ENCODE measurements at places on chromosomes 12 and 14. TPM values are rescaled to one million over a fixed set of nuclear protein-coding genes. Genes with fewer than 3 reads are reported as not detected.

Gene EML5
- 3.7 TPM for total RNA-seq

Gene TMEM117
- 6.5 TPM for total RNA-seq

Gene NRDE2
- 18.6 TPM for total RNA-seq

Gene RFLNA
- not detected for total RNA-seq

Gene GPRC5D
- total RNA-seq = not detected

Gene WIF1
- total RNA-seq = not detected

Gene AMIGO2
- total RNA-seq = 9.1 TPM

Gene HOXC10
- not detected for total RNA-seq

DNA sequence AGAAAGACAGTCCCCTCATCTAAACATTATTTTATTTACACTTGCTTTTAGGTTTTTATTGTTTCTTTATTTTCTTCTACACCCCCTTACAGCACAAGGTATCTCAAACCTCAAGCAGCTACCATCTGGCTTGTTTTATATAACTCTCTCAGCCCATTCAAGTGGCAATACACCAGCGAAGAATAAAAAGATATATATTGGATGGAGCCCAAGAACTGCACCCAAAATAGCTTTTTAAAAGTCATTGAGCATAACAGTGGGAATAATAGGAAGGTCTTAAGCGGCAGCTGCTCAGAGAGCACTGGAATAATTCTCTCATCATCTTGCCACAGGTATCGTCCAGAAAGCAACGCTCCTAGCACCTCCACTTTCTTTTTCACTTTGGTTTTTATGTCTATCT, 322.5 kb downstream of the SYT1 start:
- no peak for DNase-seq
- no peaks in the 10 kb centered on the region for H3K27me3 ChIP-seq
- no peak overlapping the region for H3K27ac ChIP-seq

GRCh38 chr14:71698027-71698426, 234.2 kb upstream of the RGS6 start:
- peaks cover 12% of the 10 kb centered on the region for H3K4me1 ChIP-seq
- H3K4me3 ChIP-seq = no peak overlapping the region
- DNase-seq = no peak

DNA sequence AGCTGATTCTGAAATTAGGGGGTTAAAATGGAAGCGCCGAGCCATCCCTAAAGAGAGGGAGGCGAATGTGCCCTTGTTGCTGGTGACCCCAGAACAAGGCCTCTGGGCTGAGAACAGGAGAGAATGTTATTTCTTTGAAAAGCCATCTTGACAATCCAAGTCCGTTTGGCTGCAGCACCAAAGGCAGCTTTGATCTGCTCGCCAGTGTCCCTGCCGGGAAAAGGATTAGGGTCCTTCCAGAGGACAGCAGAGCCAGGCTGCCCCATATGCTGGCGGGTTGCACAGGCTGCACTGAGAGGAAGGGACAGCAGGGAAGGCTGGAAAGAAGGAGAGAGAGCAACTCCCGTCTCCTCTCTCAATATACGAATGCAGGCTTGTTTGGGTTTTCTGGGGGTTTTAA, 141.7 kb downstream of the TMEM132C start:
- H3K27ac ChIP-seq = no peak overlapping the region
- no peaks in the 10 kb centered on the region for H3K36me3 ChIP-seq
- H3K27me3 ChIP-seq = no peaks in the 10 kb centered on the region
- no peaks in the 10 kb centered on the region for H3K4me1 ChIP-seq
- DNase-seq = no peak
- H3K4me3 ChIP-seq = no peak overlapping the region

GRCh38 chr12:1382826-1383225, 211.6 kb downstream of the FBXL14 start:
- peaks cover 2% of the 10 kb centered on the region for H3K4me1 ChIP-seq
- peaks cover 6% of the 10 kb centered on the region for H3K36me3 ChIP-seq
- no peak for DNase-seq
- H3K27me3 ChIP-seq = no peaks in the 10 kb centered on the region
- H3K4me3 ChIP-seq = no peak overlapping the region

GRCh38 chr12:26090836-26091510, 33.9 kb downstream of the BHLHE41 start:
- peaks cover 7% of the 10 kb centered on the region for H3K4me1 ChIP-seq
- no peak overlapping the region for H3K4me3 ChIP-seq
- peaks cover 21% of the 10 kb centered on the region for H3K27me3 ChIP-seq

DNA sequence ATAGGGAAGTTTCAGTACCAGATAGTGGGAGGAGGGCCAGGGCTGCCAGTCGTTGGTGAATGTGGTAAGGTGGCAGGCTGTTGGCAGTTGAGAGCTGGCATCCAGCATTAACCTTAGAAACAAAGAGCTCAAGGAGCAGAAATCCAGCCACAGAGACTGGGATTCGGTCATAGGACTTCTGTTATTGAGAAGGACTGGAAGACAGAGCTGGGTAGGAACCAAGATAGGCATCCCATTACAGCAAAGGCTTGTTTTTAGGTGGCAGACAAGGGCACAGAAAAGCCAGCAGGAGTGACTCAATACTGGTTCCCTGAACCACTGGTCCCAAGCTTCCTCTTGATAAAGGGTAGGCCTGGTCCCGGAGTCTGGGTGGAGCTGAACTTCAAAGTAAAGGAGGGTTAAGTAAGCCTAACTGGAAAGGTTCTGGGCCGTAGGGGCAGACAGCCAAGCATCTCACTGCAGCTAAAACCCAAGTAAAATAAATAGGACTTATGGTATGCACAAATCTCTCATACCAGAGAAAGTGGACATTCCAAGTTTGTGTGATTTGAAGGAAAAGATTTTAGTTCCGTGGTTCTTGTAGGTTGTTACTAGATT, 147.9 kb downstream of the ETV6 start:
- DNase-seq = no peak
- H3K36me3 ChIP-seq = no peaks in the 10 kb centered on the region
- H3K4me1 ChIP-seq = peaks cover 56% of the 10 kb centered on the region
- H3K27ac ChIP-seq = peak overlapping the region; percentile 27
- no peaks in the 10 kb centered on the region for H3K27me3 ChIP-seq

- H3K27me3 ChIP-seq = peaks cover 66% of the 10 kb centered on the region
- no peak overlapping the region for H3K27ac ChIP-seq
- H3K4me1 ChIP-seq = no peaks in the 10 kb centered on the region
- H3K36me3 ChIP-seq = peaks cover 4% of the 10 kb centered on the region
- H3K4me3 ChIP-seq = no peak overlapping the region
- no peak for DNase-seq
Observed at GRCh38 chr14:101369916-101370592, 191.2 kb upstream of the DIO3 start.

DNA sequence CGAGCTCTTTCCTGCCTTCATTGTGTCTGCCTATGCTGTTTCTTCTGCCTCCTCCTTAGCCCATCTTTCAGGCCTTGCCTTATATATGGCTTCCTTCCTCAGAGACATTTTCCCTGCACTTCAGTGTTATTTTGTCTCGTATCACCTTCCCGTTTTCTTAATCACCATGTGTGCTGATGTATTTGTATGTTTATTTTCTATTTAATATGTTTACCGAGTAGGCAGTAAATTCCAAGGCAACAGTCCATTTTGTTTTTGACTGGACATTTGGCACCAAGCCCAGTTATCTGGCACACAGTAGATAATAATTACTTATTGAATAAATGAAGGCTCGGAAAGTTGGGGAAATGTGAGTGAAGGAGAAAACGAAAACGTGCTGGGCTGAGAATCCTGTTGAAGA, 4.6 kb upstream of the POU6F1 start:
- DNase-seq = no peak
- H3K4me3 ChIP-seq = no peak overlapping the region
- peak overlapping the region; percentile 16 for H3K27ac ChIP-seq
- no peaks in the 10 kb centered on the region for H3K27me3 ChIP-seq
- peaks cover 19% of the 10 kb centered on the region for H3K4me1 ChIP-seq

- DNase-seq = no peak
- H3K36me3 ChIP-seq = peaks cover 13% of the 10 kb centered on the region
- H3K4me3 ChIP-seq = no peak overlapping the region
Observed at GRCh38 chr14:90870950-90871604, 54.8 kb upstream of the TTC7B start.

DNA sequence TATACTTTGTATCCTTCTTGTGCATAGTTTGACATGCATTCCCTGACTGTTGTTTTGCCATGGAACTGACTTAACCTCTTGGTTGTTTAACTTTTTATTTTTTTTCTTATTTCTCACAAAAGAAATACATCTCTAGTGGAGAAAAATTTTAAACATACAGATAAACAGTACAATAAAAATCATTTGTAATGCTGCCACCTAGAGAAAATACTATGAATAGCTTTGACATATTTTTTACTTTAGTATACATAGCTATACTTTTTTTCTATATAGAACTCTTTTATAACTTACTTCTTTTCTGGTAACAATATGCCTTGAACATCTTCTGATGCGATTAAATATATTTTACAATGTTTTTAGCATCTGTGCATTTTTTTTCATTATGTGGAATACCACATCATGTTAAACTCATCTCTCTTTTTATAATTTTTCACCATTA, 184.5 kb downstream of the AKAP6 start:
- peaks cover 40% of the 10 kb centered on the region for H3K27me3 ChIP-seq
- DNase-seq = no peak
- H3K27ac ChIP-seq = no peak overlapping the region
- H3K4me3 ChIP-seq = no peak overlapping the region
- H3K4me1 ChIP-seq = peaks cover 3% of the 10 kb centered on the region

- no peak for DNase-seq
- no peak overlapping the region for H3K27ac ChIP-seq
- H3K27me3 ChIP-seq = no peaks in the 10 kb centered on the region
- no peaks in the 10 kb centered on the region for H3K4me1 ChIP-seq
Observed at GRCh38 chr12:67720351-67720856, 71.9 kb downstream of the DYRK2 start.

- H3K4me1 ChIP-seq = peaks cover 28% of the 10 kb centered on the region
- peak overlapping the region; percentile 87 for H3K4me3 ChIP-seq
- no peak for DNase-seq
- no peak overlapping the region for H3K27ac ChIP-seq
- no peaks in the 10 kb centered on the region for H3K27me3 ChIP-seq
Observed at GRCh38 chr12:124390442-124391097, 95.7 kb downstream of the RFLNA start.

DNA sequence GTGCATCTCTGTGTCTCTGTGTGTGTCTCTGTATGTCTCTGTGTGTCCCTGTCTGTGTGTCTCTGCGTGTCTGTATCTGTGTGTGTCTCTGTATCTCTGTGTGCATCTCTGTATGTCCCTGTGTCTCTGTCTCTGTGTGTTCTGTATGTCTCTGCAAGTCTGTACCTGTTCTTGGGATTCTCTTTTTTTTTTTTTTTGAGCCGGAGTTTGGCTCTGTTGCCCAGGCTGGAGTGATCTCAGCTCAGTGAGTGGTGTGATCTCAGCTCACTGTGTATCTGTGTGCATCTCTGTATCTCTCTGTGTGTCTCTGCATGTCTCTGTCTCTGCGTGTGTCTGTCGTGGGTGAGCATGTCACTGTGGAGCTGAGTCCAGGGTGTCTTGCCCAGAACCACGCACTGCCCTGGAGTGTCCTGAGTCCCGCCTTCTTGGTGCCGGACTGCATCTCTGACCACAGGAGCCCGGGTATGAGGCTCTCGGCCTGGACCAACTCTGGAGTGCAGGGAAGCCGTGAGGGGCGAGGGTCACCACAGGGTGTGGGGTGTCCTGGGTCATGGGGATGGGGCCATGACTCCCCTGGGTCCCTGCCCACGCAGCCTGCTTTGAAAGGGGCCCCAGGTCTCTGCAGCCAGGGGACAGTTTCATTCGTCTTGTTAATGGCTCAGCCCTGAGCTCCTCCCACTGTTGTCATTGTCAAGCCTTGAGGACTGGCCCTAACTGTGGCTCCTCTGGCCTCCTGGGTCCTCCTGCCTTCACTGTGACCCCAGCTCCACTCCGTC, 11.8 kb downstream of the MYL2 start:
- DNase-seq = no peak
- H3K4me3 ChIP-seq = no peak overlapping the region
- peaks cover 6% of the 10 kb centered on the region for H3K36me3 ChIP-seq
- peaks cover 9% of the 10 kb centered on the region for H3K4me1 ChIP-seq
- H3K27me3 ChIP-seq = peaks cover 25% of the 10 kb centered on the region
- no peak overlapping the region for H3K27ac ChIP-seq

- H3K27ac ChIP-seq = no peak overlapping the region
- H3K36me3 ChIP-seq = peaks cover 2% of the 10 kb centered on the region
- no peaks in the 10 kb centered on the region for H3K4me1 ChIP-seq
- DNase-seq = no peak
- peaks cover 21% of the 10 kb centered on the region for H3K27me3 ChIP-seq
Observed at GRCh38 chr14:51507511-51507905, 144.2 kb upstream of the FRMD6 start.

- no peak overlapping the region for H3K27ac ChIP-seq
- no peaks in the 10 kb centered on the region for H3K4me1 ChIP-seq
- H3K4me3 ChIP-seq = no peak overlapping the region
- DNase-seq = no peak
- H3K36me3 ChIP-seq = no peaks in the 10 kb centered on the region
- no peaks in the 10 kb centered on the region for H3K27me3 ChIP-seq
Observed at GRCh38 chr14:79709573-79709972, 501.7 kb downstream of the DIO2 start.

DNA sequence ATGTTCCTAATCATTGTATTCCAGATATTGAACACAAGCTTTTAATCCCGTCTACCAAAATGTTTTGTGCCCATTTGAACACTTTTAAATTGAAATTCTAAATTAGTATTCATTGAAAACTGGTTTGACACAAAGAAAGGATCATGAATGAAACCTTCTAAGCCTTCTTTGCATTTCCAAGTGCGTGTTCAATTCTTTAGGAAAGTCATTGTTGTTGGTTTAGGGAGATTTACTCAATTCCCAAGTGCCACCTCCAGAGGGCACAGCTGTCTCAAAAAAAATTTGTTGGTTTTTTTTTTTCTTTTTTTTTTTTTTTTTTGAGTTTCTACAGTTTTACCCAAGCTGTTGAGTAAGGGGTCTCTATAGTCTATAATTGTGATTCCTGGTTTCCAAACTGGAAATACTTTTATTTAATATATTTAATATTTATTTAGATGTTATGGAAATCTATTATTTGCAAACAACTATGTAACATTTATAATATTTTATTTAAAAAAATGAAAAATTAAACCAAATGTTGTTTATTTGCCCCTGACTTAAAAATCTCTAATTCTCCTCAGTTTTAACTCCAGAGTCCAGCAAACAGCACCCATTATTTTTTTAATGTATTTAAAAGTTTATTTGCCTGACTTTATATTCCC, 79.9 kb downstream of the NEDD1 start:
- no peaks in the 10 kb centered on the region for H3K36me3 ChIP-seq
- no peak overlapping the region for H3K27ac ChIP-seq
- H3K27me3 ChIP-seq = peaks cover 44% of the 10 kb centered on the region
- peaks cover 9% of the 10 kb centered on the region for H3K4me1 ChIP-seq
- DNase-seq = no peak
- H3K4me3 ChIP-seq = no peak overlapping the region

DNA sequence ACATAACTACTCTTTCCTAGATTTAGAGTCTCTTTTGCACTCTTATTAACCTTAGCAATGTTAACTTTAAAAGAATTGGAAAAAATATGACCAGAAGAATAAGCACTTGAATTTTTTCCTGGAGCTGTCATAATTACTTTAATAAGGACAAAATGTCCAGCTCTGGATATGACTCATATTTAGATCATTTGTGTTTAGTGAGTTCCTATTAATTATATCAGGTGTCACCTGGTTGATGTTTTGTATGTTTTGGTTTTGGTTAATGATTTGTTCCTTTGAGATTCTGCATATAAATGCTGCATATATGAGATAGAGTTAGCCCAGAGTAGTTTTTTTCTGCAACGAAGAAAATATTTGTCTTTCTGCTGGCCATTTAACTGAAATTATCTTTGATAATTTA, 5.1 kb downstream of the CLECL1 start:
- H3K27me3 ChIP-seq = peaks cover 7% of the 10 kb centered on the region
- H3K27ac ChIP-seq = no peak overlapping the region
- no peaks in the 10 kb centered on the region for H3K36me3 ChIP-seq
- no peak overlapping the region for H3K4me3 ChIP-seq
- H3K4me1 ChIP-seq = peaks cover 4% of the 10 kb centered on the region

Measured in T-helper 17 cell (primary cell).